IMR-90 (cell line): ENCODE measurements at places on chromosomes 7 and 10. TPM values are rescaled to one million over a fixed set of nuclear protein-coding genes. Genes with fewer than 3 reads are reported as not detected.

CAMK2B gene
- 0.18 and 0.28 TPM in 2 replicates for total RNA-seq

ATAD1 gene
- 21.9 and 41.4 TPM in 2 replicates for total RNA-seq

FZD1 gene
- 3.6 and 4.4 TPM in 2 replicates for total RNA-seq

CARD11 gene
- total RNA-seq: 0.18 and 0.28 TPM in 2 replicates

CXCL12 gene
- total RNA-seq: 15.8 and 16.9 TPM in 2 replicates

MYOZ1 gene
- under 0.01 and 0.18 TPM in 2 replicates for total RNA-seq

EPHA1 gene
- total RNA-seq: not detected in 2 replicates

HACD1 gene
- 10.0 and 23.6 TPM in 2 replicates for total RNA-seq

NKX2-3 gene
- total RNA-seq: not detected in 2 replicates

ACBD7 gene
- 0.54 and 1.1 TPM in 2 replicates for total RNA-seq

ELMO1 gene
- total RNA-seq: not detected in 2 replicates

ERV3-1 gene
- 8.6 and 11.8 TPM in 2 replicates for total RNA-seq

DNA sequence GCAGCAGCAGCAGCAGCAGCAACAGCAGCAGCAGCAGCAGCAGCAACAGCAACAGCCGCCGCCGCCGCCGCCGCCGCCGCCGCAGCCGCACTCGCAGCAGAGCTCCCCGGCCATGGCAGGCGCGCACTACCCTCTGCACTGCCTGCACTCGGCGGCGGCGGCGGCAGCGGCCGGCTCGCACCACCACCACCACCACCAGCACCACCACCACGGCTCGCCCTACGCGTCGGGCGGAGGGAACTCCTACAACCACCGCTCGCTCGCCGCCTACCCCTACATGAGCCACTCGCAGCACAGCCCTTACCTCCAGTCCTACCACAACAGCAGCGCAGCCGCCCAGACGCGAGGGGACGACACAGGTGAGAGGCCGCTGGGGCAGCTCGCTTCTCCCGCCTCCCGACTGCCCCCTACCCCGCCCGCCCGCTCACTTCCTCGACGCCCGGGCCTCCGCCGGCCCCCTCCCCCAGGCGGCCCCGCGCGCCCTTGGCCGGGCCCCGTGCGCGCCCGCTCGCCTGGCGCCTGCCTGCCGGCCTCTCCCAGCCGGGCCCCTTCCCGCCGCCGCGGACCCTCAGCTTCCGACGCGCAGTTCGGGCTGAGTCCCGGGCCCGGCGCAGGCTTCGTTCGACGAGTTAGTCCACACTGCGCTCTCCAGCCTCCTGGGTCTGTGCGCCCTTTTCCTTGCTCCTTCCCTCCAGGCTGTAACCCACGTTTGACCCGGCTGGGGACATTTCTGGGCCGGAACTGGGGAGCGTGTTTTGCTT, 882 bp downstream of the DLX6 start:
- DNase-seq: peak; percentile 1

DNA sequence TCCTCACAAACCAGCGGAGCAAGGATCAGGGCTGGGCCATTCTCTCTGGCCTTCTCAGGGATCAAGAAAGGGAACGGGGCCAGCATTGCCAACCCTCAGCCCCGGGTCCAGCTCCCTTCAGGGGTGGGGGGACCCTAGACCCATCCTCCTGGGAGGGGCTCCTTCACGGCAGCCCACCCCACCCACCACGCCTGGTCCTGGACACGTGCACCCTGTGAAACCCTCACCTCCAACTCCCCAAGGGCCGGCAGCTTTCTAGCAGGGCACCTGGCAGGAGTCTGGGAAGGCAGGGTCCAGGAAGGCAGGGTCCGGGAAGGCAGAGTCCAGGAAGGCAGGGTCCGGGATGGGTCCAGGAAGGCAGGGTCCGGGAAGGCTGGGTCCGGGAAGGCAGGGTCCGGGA, 46.6 kb upstream of the ADGRA1 start:
- no peak for DNase-seq

GRCh38 chr7:37062560-37062859, 338.2 kb upstream of the AOAH start:
- DNase-seq: no peak

- peak; percentile 65 for DNase-seq
Observed at GRCh38 chr7:23332910-23333612, 33.9 kb downstream of the MALSU1 start.

DNA sequence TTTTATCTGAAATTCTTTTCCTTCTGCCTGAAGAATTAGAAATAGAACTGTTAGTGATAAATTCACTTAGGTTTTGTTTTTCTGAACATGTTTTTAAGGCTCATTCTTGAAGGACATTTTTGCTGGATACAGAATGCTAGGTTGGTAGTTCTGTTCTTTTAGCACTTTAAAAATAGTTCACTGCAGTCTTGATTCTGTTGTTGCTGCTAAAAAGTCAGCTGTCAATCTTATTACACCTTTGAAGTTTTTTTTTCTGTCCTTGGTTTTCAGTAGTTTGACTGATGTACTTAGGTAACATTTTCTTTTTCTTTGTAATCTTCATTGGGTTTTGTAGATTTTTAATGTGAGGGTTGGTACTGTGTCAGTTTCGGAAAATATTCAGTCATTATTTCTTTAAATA, 48.7 kb downstream of the C1GALT1 start:
- DNase-seq: no peak

DNA sequence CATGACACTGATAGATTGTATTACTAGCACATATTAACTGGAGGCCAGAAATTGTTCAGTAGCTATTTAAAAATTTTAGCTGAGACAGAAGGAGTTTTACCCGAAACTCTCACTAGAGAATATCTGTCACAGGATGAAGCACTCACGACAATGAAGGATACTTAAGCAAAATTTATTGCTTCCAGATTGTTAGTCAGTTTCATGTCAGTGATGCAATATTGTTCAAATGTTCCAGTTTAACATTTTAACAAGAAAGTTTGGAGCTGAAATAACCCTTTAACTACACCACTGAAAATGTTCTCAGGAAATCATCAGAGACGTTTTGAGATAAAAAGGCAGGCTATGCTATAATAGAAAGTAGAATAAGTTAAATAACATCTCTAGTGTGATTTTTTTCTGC, 15.0 kb upstream of the CADPS2 start:
- no peak for DNase-seq

DNA sequence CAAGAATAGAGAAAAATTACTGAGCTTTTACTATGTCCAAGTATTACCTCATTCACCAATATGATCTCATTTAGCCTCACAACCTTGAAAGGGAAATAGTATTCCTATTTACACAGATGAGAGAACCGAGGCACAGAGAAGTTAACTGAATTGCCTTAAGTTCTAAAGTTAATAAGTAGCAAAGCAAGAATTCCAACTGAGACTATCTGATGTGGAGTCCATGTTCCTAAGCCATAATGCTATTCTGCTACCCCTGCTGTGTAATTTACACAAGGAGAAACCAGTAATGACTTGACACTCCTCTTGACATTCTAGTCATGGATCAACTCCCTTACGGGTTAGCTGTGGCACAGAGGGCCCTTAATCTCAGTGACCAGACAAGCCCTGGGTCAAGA, 60.7 kb downstream of the ABCB4 start:
- peak; percentile 51 for DNase-seq

- no peak for DNase-seq
Observed at GRCh38 chr10:129690248-129691070, 223.4 kb downstream of the MGMT start.

DNA sequence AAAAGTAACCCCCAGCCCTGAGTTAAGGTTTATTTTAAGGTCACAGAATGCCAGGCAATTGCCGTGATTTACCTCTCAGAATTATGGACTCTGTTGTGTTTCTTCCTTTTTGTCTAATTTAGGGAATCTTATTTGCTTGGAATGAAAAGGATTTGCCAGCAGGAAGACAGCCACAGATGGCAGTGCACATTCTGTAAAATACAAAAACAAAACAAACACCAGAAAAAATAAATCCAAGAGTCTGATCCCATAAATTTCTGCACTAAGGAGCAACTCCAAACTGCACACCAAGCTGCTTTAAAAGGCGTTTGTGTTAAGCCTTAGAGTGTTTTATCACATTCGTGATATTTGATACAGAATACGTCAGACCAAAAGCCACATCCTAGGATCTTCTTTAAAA, 199.0 kb upstream of the C7orf33 start:
- no peak for DNase-seq

DNA sequence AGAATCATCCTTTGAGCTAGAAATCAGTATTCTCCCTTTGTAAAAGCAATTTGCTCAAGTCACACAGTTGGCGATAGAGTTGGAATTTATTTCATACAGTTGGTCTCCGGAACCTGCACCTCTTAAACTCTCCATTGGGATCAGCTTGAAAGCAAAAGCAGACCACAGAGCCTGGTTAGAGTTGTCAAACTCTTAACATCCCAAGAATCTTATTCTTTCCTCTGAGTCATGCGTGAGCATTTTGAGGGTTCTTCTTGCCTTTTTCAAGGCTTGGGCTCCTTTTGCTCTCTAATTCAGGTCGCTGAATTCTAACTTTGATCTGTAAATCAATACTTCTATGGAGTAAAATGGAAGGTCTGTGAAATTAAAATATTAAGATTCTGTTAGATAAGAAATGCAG, 19.6 kb upstream of the SCIN start:
- peak; percentile 28 for DNase-seq

- DNase-seq: no peak
Observed at GRCh38 chr7:135661311-135662122, 797 bp upstream of the STMP1 start.

GRCh38 chr10:4661511-4662255, 164.3 kb upstream of the AKR1E2 start:
- no peak for DNase-seq

GRCh38 chr7:22732556-22733126, 5.6 kb downstream of the IL6 start:
- peak; percentile 45 for DNase-seq

DNA sequence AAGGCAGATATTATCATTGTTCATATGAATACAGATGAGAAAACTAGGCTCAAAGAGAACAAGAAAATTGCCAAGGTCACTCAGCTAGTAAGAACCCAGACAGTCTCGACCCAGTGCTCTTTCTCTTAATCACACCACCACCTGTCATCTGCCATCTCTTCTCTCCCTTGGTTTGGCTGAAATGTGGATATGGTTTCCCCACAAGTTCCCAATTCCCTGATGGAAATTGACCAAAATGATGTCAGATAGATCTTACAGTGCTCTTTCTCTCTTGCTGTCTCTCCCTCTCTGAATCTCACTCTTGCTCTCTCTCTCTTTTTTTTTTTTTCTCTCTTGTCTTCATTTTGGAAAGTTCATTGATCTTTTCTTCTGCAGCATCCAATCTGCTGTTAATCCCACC, 9.1 kb downstream of the C10orf90 start:
- no peak for DNase-seq

- DNase-seq: no peak
Observed at GRCh38 chr10:128908099-128908498, 558.9 kb upstream of the MGMT start.

DNA sequence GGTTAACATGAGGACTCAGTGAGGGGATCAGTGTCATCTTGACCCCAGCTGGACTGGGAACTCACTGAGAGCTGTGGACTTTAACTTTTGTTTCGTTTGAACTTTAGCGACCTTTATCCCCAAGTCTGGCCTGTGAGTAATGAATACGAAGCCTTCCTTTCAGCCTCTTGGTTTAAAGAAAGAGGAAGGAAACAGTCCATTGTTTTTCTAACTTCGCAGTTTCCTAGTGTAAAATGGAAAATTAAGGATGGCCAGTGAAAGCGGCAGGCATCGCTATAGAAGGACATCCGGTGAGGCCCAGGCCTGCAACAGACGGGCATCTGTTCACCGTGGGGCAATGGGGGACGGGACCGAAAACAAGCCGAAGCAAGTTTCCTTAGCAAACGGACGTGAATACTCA, 44.1 kb upstream of the ADO start:
- DNase-seq: no peak

GRCh38 chr10:7545261-7545660, 121.5 kb downstream of the ITIH5 start:
- DNase-seq: no peak

- DNase-seq: no peak
Observed at GRCh38 chr10:93250010-93250409, 176.3 kb downstream of the CYP26A1 start.

- DNase-seq: no peak
Observed at GRCh38 chr10:111146025-111146640, 69.3 kb downstream of the ADRA2A start.

DNA sequence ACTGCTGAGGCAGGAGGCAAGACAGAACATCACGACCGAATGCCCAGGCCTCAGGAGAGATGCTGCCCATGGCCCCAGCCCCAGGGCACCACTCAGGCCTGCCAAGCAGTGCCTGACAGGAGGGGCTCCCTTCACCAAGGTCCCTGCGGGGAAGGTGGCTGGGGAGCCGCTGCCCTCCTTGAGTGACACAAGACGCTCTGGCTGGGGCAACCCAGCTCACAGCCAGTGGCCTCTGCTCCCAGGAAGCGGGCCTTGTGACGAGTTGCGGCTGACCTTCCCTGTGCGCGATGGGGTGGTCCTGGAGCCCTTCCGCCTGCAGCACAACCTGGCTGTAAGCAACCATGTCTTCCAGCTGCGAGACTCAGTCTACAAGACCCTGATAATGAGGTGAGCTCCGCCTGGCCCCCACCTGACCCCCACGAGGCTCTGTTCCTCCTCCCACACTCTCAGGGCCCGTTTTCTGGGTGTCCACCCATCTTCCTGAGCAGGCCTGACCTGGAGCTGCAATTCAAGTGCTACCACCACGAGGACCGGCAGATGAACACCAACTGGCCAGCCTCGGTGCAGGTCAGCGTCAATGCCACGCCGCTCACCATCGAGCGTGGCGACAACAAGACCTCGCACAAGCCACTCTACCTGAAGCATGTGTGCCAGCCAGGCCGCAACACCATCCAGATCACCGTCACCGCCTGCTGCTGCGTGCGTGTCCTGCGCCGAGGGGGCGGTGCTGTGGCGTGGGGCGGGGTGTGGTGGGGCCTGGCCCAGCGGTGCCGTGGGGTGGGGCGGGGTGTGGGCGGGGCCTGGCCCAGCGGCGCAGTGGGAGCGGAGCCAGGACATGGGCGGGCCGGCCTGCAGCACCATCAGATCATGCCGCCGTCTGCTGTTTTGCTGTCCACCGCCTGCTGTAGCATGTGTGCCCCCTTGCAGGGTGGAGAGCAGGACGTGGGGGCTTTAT, 12.8 kb downstream of the ZMIZ2 start:
- no peak for DNase-seq

DNA sequence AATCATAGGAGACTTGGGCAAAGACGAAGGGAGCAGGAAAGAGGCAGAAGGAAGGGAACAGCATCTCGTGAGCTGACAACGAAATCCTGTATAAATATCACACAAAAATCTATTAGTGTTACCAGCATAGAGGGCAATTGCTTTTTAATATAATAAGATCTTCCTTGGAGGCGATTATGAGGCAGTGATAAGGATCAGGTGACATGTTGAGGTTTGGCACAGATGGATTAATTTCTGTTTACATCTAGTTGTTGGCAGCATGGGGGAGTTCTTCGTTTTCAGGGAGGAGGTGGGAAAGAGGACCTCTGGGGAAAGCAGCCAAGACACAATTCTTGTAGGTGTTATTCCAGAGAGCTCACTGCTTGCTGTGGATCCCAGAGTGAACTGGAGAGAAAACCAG, 163.8 kb downstream of the PLXNA4 start:
- DNase-seq: no peak

GRCh38 chr10:119161680-119162451, 3.6 kb downstream of the SFXN4 start:
- DNase-seq: peak; percentile 76

DNA sequence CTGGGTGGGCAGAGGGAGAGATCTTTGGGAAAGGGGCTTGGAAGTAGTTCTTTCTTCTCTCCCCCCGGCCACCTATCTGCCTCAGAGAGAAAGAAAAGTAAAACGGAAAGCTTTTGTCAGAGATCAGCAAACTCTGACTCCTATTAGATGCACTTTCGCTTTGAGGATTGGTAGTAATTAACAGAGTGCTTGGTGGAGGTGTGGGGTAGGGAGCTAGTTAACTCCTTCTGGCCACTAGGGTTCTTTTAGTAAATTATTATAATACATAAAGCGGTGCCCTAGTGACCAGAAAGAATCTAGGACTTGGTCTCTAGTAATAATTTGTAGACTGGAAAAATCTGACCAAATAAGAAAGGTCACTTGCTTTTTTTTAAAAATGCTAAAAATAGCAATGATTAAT, 54.6 kb downstream of the CPVL start:
- no peak for DNase-seq
